ENCODE measurements at places on chromosomes 7 and 10. TPM values are rescaled to one million over a fixed set of nuclear protein-coding genes. Genes with fewer than 3 reads are reported as not detected.
A peak's percentile ranks its signal among the peaks of the same experiment; 100 is the strongest.

Gene UCMA
- total RNA-seq, result not detected

- DNase-seq, result no peak
Measured at GRCh38 chr10:43754569-43755260, 106.0 kb upstream of the ZNF32 start.

Gene COL1A2
- total RNA-seq, result 0.47 TPM

Gene MMP21
- total RNA-seq, result 0.20 TPM

DNA sequence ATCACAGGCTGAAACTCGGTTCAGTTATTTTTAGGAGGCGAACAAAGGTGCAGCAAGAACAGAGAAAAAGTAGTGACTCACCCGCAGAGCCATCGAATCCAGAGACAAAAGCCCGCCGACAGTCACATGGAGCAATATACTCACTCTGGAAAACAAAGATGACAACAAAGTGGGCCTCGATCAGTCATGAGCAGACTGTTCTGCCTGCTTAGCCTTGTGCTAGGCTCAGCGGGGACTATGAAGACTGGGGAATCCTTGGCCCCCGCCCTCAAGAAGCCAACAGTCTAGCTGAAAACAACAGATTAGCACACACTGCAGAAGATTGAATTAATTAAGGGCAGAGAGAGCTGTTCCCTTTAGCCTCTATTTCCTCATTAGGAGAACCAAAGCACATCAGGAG is 30.4 kb downstream of the XPNPEP1 start:
- no peak for DNase-seq

Gene ASB10
- total RNA-seq, result not detected

DNA sequence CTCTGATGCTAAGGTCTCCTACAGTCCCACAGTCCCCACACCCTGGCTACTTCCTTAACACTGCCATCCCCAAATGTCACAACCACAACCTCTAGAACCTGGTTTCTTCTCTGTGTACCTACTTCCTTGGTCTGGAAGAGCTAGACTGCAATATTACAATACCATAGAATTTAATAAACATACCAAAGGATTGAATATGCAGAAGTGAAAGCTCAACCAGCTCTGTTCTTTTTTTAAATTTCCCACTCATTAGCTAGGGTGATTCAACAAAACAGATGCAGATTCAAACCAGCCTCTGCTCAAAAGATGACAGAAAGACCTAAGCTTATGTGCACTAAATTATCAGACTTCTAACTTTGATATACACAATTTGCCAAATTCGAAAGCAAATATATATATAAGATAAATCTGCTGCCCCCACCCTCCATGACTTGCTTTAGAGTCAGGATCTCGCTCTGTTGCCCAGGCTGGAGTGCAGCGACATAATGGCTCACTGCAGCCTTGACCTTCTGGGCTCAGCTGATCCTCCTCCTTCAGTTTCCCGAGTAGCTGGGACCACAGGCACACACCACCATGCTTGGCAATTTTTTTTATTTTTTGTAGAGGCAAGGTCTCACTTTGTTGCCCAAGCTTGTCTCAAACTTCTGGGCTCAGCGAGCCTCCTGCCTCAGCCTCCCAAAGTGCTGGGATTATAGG is 212.6 kb downstream of the CHCHD3 start:
- no peak for DNase-seq

Gene BHLHA15
- total RNA-seq, result not detected

- DNase-seq, result no peak
Measured at GRCh38 chr7:111920329-111920728, 285.9 kb downstream of the DOCK4 start.

Gene C7orf57
- total RNA-seq, result 0.14 TPM

GRCh38 chr10:6986927-6987326 is 406.9 kb upstream of the PRKCQ start:
- DNase-seq, result no peak

DNA sequence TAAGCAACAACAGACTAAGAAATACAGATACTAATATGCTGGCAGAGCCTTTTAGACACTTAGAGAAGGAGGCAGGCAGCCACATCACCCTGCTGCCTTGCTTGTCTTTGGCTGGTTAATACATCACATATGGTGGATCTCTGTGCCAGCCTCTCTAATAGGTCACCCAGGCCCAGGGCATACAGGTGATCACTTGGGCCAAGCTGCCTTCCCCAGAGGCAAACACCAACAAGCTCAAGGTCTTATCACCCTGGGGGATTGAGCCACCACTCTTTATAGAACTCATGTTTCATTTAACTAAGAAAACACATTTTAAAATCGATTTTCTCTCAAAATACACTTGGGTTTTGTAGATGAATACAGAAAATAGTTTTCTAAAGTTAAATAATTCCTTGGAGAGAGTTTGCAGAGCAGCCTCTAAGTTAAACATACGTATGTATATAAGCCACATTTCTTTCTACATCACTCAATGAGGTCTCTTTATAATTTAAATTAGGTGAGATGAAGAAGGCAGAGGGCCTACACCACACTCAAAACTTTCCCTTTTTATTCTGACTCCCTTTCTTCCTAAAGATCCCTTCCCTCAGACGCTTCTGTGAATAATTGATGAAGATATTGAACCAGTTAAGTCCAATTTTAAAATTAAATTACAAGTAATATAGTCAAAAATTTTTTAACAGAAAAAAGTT is 556.8 kb upstream of the GHITM start:
- no peak for DNase-seq

DNA sequence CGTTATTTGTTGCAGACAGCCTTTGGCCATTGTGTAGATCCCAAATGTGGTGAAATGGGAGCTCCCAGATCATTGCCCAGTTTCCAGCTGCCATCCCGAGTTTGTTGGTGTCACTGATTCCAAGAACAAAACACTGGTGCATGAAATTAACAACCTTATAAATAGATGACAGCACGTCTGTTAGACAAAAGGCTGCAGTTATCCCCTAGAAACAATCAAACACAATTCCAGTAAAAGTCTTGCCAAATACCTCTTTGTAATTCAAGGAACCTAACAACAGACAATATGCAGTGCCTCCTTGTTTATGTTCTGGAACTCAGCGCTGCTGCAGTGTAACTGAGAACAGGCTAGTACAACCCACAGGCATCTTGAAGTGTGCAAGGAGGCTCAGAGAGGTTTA is 404.5 kb downstream of the PAXIP1 start:
- no peak for DNase-seq

Gene MYL10
- not detected for total RNA-seq

DNA sequence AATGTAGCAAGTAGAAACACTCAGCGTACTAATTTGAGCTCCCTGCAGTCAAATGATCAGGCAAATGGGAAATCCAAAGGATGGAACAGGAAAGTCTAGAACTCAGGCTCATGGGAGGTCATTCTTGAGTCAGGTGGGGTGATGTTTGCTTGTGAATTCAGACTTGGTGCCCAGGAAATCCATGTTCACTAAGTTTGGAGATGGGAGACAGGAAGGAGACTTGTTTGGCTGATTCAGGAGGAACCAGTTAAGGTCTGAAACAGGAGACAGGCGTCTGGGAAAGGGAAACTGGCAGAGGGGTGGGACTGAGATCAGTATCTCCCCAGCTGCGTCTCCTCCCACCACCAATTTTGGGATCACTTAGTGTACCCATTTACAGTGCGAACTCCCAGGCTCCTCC is 38.4 kb upstream of the ZNF438 start:
- DNase-seq, result no peak

Gene KNDC1
- total RNA-seq, result 0.40 TPM

- no peak for DNase-seq
Measured at GRCh38 chr7:85025312-85025756, 161.5 kb downstream of the SEMA3D start.

GRCh38 chr10:92410501-92410900 is 119.5 kb downstream of the MARCHF5 start:
- no peak for DNase-seq

Gene JCAD
- total RNA-seq, result 0.03 TPM

GRCh38 chr7:78220754-78221153 is 422.2 kb downstream of the PHTF2 start:
- DNase-seq, result no peak

DNA sequence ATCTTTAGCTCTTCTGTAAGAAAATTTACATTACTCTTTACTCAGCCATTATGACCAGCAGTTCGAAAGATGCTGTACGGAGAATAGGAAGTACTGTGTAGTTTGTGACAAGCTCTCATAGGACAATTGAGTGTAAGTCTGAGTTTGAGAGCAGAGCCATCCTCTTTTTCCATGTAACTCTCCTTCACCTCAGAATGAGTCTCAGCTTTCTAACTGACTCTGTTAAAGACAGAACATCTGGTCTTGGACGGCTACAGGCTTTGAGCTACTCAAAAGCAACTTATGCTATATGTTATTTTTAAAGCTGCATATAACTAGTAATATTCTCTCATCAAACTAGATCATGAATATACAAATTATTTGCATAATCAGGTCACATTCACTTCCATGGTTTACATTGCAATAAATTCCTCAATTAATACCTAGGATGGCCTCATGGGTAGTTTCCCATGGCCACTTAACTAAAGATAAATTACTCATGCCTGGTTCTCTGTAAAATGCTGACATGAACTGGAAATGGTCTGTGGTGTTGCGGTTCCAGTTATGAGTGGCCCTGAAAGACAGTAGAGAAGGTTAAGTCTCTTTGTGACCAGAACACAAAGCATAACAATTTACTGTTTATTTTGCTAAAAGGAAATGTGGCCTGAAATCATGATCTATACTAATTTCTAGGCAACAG is 358.7 kb downstream of the PHF14 start:
- no peak for DNase-seq

GRCh38 chr7:52154382-52154781 is 837.8 kb upstream of the COBL start:
- no peak for DNase-seq

GRCh38 chr7:74656441-74656836 is 1.1 kb upstream of the GTF2I start:
- DNase-seq, result peak; percentile 52
